Naive thymus-derived CD8-positive, alpha-beta T cell (primary cell): ENCODE measurements at places on chromosomes 5 and 9. TPM values are rescaled to one million over a fixed set of nuclear protein-coding genes. Genes with fewer than 3 reads are reported as not detected.

GRCh38 chr9:127033789-127034188 lies 88.6 kb downstream of the ANGPTL2 start:
- DNase-seq: no peak

GRCh38 chr9:114718801-114719221 lies 36.8 kb upstream of the TEX48 start:
- peak; percentile 49 for DNase-seq

- no peak for DNase-seq
These were observed 1.7 kb downstream of the AGGF1 start for GRCh38 chr5:77031891-77032290.

DNA sequence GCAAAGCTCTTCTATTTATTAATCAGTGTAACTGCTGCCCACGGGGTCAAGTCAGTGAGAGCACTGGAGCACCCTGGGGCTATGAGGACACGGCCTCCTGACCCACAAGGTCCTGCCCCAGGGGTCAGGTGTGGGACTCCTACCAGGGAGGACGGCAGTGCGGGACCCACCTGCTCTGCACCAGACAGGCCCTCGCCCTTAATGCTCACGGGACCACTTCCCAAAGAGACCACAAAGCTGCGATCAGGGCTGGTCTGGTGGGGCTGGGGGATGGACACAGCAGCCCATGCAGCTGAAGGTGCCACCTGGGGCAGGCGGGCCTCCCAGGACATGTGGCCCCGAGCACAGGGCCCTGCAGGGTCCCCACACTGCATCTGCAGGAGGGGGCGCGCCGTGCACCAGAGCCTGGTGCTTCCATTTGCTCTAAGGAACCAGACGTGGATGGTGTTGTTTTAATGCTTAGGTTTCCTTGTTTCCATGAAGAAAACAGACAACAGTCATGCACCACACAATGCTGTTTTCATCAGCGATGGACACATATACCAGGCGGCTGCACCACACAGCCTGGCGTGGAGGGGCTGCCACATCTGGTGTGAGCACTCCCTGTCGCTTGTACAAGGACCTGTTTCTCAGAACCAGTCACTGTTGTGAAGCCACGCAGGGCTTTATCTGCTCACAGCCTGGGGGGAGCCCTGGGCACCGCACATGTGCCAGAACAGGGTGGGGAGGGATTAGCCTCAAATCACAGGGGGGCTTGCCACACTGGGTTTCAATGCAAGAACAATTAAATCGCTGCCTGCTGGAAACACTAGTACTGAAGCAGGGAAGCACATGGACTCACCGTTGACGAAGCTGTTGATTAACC lies 22.6 kb downstream of the CLPTM1L start:
- no peak for DNase-seq

GRCh38 chr5:169104937-169105494 lies 195.9 kb downstream of the SLIT3 start:
- no peak for DNase-seq

FAM169A gene
- total RNA-seq: 23.7 TPM

CTSL gene
- total RNA-seq: 27.5 TPM

MLANA gene
- not detected for total RNA-seq
